Fibroblast of lung (primary cell): ENCODE measurements at places on chromosomes 1 and 21.

DNA sequence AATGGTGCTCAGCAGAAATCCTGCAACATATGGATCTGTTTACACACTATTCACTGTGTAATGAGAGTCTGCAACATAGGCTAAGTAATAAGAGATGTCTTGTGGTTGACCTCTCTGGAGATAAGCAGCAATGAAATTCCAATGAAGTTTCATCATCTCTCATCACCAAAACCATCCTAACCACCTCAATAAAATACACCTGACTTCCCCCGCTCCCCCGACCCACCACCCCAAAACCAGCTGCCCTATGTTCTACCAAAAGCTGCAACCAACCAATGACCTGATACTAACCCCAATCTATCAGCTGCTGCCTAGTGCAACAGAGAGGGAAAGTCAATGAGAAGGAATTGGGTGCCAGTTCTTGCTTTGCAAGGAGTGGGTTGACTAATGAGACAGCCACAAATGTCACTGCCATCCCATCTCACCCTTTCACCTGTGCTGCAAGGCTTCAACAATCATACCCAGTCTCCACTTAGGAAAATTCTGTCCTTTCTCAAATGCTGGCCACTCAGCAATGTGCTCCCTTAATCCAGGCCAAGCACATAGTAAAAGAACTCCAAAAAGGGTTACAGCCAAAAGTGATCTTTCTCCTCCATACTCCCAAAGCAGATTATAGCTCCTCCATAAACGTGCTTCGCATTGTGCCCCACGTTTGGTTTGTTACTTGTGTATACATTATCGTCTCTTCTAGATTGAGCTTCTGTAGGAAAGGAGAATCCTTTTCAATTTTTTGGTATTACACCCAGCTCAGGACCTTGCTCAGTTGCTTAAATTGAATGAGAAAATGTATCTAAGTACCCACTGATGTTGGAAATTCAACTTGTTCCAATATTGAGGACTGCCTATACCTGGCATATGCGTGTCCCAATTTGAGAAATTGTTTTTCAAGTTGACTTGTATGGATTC lies 29.0 kb downstream of the MRPL39 start:
- DNase-seq, result peak; percentile 45

DNA sequence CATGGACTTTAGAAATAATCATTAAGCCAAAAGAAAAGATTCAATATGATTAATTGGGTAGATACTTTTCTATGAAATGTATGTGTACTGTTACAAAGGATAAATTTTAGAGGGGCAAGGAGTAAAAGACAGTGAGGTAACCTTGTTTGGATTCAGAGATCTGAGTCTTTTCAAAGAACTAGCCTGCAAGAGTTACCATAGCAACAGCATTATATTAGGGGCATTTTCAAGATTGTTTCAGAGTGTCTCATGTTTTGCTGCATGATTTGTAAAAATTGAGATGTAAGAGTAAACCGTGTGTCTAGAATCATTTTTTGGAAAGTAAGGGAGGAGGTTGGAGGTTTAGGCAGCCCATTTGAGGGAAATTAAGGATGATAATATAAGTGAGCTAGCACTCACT lies 70.6 kb upstream of the KIAA1614 start:
- DNase-seq, result peak; percentile 74

DNA sequence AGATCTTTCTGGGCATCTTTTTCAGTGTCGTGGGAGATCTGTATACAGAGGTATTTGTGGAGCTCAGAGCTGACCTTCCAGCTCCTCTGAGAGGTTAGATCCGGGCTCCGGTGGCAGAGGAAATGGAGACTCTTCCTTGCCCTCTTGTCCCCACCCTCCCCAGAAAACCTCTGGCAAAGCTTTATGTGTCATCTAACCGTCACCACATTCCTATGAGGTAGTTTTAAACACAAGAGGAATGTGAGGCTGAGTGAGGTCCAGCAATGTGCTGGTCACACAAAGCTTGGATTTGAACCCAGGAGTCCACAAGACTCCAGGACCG lies 1.2 kb downstream of the CD160 start:
- DNase-seq, result peak; percentile 51

DNA sequence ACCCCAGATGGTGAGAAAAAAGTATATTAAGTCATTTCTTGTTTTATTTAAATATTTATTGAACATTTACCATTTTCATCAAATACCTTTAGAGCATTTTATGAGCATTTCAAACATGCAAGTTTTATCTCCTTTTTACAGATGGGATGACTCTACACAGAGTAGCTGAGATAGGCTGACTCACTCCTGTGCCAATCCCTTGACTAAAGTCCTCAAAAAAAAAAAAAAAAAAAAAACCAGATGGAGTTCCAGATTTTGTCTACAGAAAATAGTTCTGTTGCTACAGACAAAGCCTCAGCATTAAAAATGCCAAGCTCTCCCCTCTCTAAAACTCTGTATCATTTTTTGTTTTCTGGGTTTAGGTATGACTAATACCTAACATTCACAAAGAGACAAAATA lies 303.0 kb upstream of the PLD5 start:
- DNase-seq, result no peak

- DNase-seq, result no peak
Measured at GRCh38 chr1:78081980-78082860, 36.5 kb downstream of the GIPC2 start.

GRCh38 chr1:81499487-81499886 lies 301.2 kb upstream of the ADGRL2 start:
- no peak for DNase-seq

GRCh38 chr1:115088871-115089419 lies 358 bp downstream of the TSPAN2 start:
- DNase-seq, result no peak

DNA sequence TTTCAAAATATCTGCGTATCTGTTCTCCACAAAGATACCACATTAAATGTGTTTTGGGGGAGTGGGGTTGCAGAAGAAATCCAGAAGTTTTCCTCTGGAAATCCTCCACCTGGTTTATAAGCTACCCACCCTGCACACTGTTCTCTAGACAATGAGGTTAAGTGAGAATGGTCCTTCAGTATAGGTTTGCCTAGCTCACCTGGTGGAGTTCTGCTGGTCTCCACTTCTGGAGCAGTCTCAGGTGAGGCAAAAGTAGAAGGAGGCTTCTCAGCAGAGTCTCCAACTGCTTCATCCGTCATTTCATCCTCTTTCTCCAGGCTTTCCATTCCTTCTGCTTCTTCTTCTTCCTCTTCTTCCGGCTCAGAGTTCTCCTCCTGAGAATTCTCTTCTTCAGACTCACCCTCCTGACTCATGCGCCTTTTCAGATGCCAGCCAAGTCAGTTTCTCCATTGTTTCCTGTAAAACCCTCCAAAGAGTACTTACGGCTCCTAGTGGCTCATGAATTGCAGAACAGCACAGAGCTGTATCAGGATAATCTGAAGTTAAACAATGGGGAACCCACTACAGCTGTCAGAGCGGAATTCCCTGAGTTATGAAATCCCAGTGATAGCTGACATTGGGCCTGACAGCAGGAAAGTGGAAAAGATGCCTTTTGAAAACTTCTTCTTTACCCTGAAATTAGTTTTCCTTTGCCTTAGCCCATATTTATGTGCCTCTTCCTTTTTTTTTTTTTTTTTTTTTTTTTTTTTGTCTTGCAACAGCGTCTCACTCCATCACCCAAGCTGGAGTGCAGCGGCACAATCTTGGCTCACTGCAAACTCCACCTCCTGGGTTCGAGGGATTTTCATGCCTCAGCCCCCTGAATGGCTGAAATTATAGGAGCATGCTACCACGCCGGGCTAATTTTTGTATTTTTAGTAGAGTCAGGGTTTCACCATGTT lies 38.5 kb downstream of the MSTO1 start:
- peak; percentile 92 for DNase-seq

DNA sequence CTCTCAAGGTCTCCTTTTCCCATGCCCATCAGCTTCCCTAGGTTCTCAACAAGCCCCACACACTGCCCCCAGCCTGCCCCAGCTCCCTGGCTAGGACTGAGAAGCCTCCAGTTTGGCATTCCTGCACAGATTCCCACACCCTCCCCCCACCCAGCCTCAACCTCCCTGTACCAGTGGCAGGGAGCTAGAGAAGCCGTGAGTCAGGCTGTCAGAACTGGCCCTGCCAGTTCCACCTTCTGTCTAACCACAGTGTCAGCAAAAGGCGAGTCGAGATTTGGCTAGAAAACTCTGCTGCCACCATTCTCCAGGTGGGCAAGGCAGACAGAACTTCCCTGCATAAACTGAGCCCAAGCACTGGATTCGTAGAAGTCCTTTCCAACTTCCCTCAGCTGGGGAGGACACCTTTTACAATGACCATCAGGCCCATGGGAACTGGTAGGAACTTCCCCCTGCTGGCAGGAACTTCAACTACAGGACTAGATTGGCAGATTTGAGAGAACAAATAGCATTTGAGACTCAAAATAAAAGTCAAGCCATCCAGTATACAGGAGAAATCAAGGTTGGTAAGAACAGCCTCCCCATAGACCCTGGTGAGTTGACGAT lies 31.0 kb downstream of the TNNT2 start:
- DNase-seq, result peak; percentile 67

DNA sequence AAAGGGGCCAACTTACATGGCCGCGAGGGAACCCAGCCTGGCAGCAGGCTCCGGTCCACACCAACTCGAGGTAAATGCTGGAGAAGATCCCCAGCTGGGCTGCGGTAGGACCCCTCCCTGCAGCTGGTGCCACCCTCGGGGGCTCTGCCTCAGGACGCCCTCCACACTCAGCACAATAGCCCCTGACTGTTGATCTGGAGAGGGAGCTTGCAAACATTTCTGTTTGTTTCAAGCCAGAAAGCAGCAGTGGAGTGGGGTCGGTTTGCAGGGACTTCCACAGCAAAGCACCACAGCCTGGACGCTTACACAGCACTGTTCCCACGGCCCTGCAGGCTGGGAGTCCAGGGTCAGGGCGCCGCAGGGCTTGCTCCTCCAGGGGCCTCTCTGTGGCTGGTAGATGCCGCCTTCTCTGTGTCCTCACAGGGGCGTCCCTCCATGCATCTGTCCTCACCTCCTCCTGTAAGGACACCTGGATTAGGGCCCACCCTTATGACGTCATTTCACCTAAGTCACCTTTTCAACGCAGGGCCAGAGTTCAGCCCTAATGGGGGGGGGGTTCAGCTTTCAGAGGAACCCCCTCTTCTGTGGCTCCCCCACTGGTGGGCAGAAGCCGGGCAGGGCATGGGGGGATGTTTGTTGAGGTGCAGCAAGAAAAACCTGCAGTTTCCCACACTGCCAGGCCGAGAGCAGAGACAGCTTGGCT lies 24.1 kb upstream of the TTC34 start:
- no peak for DNase-seq

DNA sequence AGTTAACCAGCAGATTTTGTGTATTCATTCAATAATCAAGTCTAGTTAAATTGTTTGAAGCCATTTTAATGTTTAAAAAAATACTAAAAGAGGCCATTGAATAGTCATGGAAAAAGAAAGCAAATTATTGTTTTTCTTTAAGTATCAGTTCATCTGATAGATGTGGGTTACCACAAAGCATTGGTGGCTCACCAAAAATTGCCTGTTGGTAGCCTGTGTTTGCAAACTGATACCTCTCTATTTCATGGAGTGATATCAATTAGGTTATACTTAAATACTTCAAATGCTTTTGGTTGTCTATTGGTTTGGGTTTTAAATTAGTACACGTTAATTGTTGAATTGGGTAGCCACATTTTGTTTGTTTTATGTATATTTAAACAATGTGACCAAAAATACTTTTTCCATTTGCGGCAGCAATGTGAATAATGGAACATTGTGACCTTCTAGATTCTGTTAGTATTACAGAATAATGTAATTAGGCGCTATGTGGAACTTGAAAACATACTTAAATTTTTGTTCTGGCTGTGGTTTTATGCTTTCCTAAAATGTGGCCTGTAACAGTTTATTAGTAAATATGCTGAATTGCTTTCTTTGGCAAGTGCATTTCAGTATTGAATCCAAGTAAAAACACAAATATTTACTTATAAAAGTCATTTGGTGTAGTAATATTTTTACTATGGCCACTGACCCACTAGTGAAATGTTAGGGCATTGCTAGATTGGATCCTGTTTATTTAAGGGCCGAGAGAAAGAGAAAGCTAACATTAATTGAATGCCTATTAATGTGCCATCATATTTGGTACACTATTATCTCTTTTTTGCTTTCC lies 37.1 kb upstream of the NBL1 start:
- DNase-seq, result peak; percentile 52

GRCh38 chr1:241077386-241078147 lies 279.4 kb downstream of the RGS7 start:
- no peak for DNase-seq

DNA sequence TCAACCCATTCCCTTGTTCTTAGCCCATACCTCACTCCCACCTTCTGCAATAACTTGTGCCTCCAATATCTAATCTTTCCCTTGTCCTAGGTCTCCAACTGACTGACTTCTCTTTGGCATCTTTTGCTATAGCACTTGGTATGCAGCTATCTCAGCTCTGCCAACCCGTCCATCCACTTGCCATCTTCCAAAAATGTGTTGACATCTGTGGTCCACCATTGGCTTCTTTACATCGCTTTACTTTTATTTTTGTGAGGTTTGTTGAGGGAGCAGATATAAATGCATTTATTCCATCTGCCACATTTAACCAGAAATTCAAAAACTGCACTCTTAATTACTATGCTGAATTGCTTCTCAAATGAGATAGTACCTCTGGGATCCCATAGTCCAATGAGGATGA lies 24.9 kb upstream of the PSMB2 start:
- DNase-seq, result no peak

- DNase-seq, result no peak
Measured at GRCh38 chr1:231028682-231029081, 11.4 kb downstream of the FAM89A start.

DNA sequence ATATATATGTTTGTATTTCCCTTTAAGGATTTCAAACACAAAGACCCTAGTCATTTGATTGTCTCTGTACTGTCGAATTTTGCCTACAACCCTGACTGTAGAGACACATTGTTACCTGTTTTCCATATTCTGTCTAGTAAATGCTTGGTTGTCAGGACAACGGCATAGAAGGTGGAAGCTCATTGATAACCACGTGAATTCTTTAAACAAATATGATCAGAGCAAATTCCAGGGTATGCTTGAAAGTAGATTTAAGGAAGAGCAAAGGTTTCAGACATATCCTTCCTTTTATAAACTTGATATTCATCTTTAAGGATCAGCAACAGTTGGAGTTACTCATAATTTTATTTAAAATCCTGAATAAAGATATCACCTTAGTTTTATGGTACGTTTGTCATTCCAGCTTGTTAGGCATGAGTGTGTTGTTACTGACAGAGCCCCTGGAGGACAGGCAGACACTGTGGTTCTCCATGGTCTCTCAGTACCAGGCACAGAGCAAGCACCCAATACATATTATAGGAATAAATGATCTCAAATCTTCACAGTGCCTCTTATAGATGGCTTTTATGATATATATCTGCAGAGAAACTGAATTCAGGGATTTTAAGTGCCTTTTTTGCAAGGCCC lies 203.2 kb downstream of the FGGY start:
- DNase-seq, result no peak

DNA sequence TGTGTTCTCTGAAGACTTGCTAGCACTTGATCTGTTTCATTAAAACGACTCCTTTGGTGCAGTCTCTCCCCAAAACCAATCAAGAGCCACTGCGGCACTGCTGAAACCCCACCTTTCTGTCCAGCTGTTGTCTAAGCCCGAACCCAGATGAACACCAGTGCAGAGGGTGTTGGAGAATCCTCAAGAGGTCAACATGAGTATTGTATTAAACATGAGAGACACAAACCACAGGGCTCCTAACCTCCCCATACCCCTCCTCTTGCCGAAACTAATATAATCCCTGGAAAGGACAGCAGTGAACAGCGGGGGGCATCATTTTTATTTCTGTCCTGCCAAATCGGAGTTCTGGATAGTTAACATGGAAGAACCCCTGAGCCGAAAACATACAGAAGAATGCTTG lies 333.9 kb downstream of the CAMTA1 start:
- DNase-seq, result no peak

- peak; percentile 22 for DNase-seq
Measured at GRCh38 chr1:106924360-106924759, 132.1 kb upstream of the PRMT6 start.
